ENCODE measurements at places on chromosomes 7 and 10.

DNA sequence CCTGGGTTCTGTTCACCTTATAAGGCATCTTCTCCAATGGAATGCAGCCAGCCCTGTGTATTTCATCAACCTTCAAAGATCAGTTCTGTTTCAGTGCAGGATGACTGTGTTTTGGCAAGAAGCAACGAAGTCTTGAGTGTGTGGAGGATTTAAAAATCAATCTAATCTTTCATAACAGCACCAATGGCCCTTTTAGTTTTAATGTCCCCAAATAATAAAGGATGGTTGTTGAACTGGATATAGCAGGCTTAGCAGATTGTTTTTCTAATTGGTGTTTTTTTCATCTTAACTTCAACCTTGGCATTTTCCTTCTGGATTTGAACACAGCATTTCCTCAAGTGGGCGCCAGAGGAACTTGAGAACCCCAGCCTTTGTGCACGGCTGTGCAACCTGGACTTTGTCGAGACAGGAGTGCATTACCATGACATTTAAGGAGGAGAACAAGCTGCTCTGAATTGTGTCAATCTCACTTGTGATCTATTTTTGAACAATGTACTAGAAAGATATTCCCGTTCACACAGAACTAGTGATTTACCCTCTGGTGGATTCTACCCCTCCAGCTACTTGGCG, 313.3 kb upstream of the AKR1E2 start:
- no peak for DNase-seq

GRCh38 chr7:11831156-11831735, 752 bp downstream of the THSD7A start:
- DNase-seq: no peak

- no peak for DNase-seq
These were observed 2.9 kb upstream of the PALD1 start for GRCh38 chr10:70475661-70476060.

DNA sequence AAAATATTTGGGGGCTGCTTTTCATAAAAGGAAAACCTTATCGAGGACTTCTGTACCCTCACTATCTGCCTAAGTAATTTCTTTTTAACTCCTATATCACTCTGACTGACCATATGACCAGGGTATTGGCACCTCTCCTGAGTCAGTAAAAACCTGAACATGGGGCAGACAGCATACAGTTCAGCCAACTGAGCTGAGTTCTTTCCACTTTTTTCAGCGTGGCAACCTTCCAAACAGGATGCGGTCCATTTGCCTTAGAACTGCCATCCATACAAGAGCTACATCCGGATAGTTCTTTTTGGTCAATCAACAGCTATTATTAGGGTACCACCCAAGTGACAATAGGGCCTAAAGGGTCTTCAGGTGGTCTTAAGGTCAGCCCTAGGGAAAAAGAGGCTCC, 122.6 kb downstream of the MARCHF5 start:
- DNase-seq: no peak

- DNase-seq: no peak
These were observed 38.0 kb upstream of the CACNA2D1 start for GRCh38 chr7:82481499-82482097.

- no peak for DNase-seq
These were observed 31.6 kb downstream of the ELAPOR2 start for GRCh38 chr7:87027900-87028299.

GRCh38 chr7:77442636-77443035, 26.5 kb upstream of the GSAP start:
- DNase-seq: no peak

DNA sequence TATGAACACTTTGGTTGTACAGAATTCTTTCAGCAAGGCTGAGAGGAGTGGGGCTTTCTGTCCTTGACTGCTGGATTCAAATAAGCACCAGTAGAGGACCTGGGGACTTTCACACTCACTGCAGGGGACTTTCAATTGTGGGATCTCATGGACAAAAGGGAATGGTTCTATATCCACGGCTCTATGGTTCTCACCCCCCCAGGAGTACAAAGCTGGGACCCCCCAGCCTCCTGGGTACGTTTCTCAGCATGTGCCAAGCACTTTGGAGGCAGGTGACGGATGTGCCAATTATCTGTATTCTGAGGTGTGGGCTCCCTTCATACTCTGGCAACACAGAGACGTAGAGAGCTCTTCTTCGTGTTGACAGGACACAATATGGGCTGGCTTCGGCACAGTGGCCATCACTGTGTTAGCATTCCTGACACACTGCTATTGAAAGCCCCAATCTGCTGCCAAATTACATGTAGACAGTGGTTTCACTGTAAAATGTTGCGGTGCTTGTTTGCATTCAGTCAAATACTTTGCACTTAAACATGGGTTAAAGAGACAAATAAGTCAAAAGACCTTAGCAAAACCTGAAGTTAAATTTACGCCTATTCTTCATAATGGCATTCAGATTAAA, 92.7 kb upstream of the SAMD8 start:
- no peak for DNase-seq

DNA sequence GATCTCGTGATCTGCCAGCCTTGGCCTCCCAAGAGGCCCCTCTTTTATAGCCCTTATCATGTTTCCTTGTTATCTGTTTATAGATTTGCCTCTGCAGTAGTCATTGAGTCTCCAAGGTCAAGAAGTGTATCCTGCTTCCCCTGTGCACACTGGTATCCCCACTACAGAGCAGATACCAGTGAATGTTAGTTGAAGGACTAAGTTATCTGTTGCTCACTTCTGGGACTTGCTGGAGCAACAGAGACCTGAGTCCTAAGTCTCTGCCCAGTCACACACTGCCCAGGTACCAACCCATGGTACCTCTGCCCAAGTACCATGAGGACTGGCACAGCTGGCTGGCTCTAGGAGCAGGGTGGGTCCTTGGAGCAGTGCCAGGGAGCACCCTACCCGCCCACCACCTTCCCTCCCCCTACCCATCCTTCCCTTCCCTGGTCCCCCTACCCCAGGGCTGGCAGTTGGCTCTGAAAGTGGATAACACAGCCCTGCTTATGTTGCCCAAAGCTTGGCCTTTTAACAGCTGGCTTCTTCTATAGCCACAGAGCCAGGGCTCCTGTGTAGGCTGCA, 26.5 kb upstream of the PDCD4 start:
- no peak for DNase-seq

DNA sequence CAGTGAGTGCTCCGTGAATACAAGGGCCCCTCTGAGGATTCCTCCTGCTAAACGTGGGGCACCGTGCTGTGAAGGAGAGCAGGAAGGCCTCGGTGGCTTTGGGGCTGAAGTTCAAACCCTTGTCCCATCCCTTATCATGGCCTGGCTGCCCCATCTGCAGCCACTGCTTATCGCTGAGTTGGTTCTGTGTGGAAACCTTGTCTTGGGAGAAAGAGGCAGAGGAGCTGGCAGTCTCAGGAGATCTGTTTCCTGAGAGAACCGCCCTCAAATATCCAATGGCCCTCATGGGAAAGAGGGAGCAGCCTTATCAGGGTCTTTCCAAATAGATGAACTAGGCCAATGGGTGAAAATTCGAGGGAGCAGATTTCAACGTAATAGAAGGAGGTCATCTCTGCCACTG, 52.0 kb upstream of the NRF1 start:
- DNase-seq: no peak

DNA sequence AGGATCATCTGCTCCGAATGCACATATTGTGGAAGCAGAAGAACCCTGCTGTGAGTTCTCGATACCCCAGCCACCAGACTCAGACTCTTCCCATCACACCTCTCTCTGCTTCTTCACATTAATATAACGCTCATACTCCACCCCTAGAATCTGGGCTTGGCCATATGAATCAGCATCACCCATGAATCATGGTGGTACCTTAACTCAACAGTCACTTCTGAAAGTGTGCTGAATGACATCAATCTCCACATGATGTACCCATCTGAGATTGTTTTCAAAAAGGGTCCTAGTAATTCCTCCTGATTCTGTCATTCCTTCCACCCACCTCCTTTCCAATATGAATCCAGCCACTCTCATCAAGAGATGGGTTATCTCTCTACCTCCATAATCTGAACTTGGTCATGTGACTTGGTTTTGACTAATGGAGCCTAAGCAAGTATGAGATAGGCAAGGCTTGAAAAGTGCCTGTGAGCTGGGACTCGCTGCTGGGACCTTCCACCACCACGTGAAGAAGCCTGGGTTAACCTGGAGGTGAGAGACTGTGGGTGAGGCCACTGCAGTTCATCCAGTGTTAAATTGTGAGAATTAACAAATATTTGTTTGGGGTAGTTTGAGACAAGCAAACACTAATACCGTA, 15.4 kb downstream of the YWHAG start:
- DNase-seq: no peak

- DNase-seq: no peak
These were observed 573 bp downstream of the BLVRA start for GRCh38 chr7:43758822-43759683.

DNA sequence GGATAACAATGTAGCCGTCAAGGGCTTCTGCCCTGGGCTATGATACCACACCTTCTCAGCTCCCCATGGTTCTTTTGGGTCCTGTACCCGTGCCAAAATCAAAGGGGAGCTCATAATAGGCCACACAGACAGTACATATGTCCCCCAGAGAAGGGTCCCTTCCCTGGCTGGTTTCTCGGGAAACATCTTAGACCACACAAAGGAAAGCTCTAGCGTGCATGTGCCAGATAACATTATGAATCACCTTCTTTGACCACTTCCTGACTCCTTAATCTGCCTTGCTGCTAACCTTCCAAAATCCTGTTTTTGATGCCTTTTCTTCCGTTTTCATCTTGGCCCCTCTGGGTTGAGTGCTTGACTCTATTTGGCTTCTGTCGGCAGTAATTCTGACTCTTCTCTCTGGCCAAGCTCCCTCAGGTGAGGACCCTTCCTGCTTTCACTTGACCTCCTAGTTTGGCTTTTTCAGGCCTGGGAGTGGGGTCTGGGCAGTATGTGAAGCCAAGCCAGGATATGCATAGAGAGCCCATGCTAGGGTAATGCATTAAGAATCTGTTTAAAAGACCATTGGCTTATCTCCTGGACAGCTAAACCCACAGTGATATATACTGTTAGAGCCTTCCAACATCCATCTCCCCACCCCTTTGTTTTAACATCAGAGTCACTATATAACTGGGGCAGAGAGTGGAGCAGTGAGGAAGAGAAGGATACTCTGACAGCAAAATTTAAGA, 84.8 kb downstream of the ANLN start:
- DNase-seq: no peak

DNA sequence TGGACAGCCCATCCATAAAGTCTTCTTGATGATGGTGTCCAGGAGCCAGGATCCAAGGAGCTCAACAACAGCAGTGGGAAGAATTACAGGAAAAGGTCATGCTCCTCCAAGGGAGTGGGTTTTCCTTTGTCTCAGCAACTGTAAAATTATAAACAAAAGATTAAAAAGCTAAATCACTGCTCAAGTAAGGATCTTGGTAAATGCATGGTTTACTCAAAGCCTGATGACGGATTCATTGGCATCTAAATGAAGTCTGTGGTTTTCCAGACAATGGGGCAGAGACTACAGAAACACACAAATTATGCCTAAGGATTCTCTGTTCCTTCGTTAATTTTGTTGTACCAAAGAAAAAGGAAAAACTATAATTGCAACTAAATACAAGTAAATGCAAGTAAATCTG, 36.4 kb upstream of the DLX6 start:
- DNase-seq: no peak

DNA sequence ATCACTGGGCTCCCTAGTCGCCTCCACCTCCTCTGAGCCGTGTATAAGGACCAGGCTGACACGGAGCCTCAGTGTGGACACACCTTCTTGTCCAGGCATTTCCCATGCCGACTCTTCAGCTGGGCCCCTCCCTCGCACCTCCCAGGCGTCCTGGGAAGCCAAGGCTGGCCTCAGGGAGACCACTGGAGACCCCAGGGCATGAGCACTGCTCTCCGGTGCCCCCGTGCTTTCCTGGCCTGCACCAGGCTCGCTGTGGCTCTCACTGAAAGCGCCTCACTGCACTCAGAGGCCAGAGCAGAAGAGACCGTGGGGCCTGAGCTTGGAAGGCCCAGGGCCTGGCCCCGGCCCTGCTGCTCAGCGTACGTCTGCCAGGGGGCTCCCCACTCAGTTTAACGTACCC, 31.4 kb downstream of the LRRC27 start:
- no peak for DNase-seq

- no peak for DNase-seq
These were observed 99.8 kb upstream of the MACROH2A2 start for GRCh38 chr10:69952821-69953221.

- no peak for DNase-seq
These were observed 43.1 kb downstream of the LHPP start for GRCh38 chr10:124504711-124505110.

DNA sequence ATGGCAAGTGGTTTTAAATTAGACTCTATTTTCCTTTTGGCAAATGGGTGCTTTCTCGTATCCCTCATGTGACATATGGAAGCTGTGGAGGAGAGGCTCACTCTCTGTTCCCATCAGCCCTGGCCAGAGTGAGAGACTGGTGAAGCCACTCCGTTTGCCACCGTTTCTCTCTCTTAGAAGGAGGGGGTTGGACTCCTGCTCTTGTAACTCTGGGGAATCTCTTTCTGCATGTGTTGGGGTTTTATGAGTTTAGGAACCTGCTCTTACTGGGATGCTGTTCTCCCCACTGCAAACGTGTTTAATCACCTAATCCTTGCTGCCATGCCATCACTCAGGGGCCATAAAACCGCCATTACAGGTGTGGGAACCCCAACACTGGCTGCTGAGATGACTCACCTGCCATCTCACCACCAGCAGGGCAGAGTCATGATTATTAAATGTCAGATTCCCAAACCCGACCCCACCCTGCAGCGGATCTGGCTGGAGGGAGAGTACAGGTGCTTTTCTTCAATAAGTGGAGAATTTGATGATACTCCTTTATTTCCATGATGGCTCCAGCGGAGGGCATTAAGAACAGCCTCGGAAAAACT, 103.2 kb downstream of the ADCY1 start:
- no peak for DNase-seq

- DNase-seq: no peak
These were observed 92.4 kb downstream of the ARID5B start for GRCh38 chr10:61993711-61994401.

- peak; percentile 26 for DNase-seq
These were observed 447.7 kb downstream of the SUGCT start for GRCh38 chr7:40582539-40582938.

GRCh38 chr7:41193738-41194282, 509.1 kb downstream of the INHBA start:
- DNase-seq: no peak

- DNase-seq: no peak
These were observed 56.9 kb upstream of the AOAH start for GRCh38 chr7:36781011-36781738.

- no peak for DNase-seq
These were observed 10.2 kb upstream of the OR2F2 start for GRCh38 chr7:143924851-143925250.

Data from HL-60 (cell line).